ENCODE measurements at places on chromosomes 11 and 22. TPM values are rescaled to one million over a fixed set of nuclear protein-coding genes. Genes with fewer than 3 reads are reported as not detected.
A peak's percentile ranks its signal among the peaks of the same experiment; 100 is the strongest.

- DNase-seq = peak; percentile 82
Measured at GRCh38 chr22:31346733-31347250, 646 bp upstream of the PATZ1 start.

GRCh38 chr11:118804094-118804493 lies 13.1 kb upstream of the DDX6 start:
- DNase-seq = no peak

DNA sequence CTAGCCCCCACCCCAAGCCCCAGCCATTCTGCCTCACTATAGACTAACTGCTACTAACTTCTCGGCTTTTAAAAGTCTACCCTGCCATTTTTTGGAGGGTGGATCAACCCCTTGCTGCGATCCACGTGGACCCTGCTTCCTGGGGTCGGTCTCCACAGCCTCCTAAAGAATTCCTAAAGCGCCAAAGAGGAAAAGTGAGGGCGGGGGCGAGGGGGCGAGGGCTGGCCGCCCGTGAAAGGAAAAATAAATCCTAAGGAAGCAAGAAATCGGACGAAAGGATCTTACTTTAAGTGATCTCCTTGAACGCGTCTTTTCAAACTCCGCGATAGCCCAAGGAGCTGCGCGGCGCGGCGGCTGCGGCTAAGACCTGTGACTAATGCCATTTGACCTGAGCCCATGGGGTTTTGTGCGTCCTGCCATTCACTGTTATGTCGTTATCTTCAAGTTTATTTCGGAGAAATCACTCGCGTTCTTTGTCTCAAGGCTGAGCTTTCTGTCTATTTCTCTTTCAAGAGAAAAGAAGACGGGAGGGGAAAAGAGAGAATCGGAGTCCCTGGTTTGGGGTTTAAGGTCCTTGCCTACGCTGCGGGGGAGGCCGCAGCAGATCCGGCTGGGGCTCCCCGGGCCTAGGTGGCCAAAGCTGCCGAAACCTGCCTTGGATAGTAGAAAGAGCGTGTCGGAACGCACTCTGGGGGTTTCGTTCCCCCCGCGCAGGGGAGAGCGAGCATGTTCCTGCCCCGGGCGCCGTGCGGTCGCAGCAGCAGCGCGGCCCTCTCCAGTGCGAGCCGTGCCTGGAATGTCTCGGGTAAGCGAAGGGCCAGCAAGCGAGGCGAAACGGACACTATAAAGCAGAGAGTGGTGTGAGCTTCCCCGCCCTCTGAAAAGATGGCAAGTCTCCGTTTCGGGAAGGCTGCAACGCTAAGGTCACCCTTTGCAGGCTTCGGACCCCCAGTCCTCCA lies 2.8 kb upstream of the DBX1 start:
- DNase-seq = no peak

DNA sequence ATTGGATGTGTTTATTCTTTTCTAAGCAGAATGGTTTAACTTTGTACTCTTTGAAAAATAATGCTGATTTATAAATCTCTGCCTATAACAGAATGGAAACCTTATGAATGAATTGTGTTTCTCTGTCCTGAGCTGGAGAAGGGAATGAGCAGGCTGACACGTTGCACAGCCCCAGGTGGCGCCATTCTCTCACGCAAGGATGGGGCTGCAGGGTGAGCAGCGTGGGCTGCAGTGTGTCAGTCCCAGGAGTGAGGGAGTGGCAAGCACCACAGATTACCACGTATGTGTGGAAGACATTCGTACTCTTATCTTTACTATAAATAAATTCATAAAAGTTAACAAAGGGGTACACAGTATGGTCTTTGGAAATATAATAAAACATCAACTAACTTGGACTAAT lies 33.4 kb downstream of the FDX1 start:
- DNase-seq = peak; percentile 72

GRCh38 chr11:44016131-44016530 lies 31.6 kb upstream of the ACCSL start:
- DNase-seq = no peak

- peak; percentile 70 for DNase-seq
Measured at GRCh38 chr11:66317723-66318599, 1.1 kb upstream of the CD248 start.

DNA sequence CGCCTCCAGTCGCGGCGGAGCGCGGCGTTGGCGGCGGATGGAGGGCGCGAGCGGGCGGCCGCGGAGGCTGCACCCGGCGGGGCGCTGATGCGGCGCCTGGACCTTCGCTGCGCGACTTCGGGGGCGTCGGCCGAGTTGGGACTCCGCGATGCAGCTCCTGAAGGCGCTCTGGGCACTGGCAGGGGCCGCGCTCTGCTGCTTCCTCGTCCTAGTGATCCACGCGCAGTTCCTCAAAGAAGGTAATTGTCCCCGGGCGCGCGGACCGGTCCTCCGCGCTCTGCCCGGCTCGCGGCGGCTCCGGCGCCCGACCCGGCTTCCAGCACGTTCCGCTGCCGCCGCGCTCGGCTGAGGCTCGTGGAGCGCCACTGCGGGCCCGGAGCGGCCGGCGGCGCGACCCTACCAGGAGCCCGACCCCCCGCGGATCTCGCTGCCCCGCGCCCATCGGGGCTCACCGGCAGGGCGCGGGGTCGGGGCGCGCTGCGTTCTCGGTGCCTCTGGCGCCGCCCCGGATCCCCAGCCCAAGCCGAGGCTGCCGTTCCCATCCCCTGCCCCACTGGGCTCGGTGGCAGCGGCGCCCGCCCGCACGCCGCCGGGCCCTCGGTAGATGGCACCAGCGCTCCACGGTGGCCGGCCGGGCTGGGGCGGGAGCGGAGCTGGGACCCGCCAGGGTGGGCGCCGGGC lies 1251.2 kb downstream of the BRD1 start:
- no peak for DNase-seq

Gene ZNHIT2
- 7.5 TPM for total RNA-seq

- no peak for DNase-seq
Measured at GRCh38 chr11:133921513-133921912, 35.3 kb downstream of the IGSF9B start.

Gene PDGFD
- 5.0 TPM for total RNA-seq

DNA sequence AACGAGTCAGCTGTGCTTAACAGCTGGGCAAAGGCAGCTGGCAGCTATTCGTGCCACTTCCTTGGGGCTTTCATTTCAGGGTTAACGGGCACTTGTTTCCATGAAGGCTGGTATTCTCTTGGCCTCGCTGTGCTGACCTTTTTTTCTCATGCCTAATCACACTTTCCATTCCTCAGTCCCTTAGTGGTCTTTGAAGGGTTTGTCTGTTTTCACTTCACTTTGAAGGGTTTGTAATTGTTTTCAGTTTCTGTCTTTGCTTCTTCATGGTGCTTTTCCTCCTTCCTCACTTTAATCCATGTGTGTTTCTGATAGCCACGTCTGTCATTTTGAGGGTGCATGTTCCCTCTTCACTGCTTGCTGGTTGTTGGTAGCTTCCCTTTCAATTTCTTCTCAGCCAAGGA lies 24.6 kb downstream of the PPIL2 start:
- no peak for DNase-seq

- no peak for DNase-seq
Measured at GRCh38 chr11:117273550-117274289, 17.4 kb upstream of the BACE1-AS start.

DNA sequence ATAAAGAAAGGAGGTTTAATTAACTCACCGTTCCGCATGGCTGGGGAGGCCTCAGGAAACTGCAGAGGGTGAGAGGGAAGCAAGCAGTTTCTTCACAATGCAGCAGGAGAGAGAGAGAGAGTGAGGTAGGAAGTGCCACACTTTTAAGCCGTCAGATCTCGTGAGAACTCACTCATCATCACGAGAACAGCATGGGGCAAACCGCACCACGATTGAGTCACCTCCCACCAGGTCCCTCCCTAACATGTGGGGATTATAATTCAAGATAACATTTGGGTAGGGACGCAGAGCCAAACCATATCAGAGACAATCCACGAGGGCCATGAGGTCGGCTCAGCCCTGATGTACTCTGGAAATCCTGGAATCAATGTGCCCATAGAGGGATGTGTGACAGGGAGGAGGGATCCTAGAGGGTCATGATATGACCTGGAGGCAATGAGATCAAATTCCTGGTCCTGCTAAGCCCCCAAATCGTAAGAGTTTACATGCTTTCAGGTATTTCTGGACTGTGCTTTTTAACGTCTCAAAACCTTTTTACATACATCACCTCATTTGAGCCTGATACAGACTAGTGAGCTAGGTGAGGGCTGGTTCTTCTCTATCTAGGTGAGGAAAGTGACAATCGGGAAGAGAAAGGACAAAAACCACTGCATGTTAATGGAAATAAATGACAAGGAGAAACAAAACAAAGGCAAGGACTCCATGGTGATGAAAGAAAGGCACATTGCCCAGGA lies 19.5 kb upstream of the RASSF10 start:
- DNase-seq = no peak

DNA sequence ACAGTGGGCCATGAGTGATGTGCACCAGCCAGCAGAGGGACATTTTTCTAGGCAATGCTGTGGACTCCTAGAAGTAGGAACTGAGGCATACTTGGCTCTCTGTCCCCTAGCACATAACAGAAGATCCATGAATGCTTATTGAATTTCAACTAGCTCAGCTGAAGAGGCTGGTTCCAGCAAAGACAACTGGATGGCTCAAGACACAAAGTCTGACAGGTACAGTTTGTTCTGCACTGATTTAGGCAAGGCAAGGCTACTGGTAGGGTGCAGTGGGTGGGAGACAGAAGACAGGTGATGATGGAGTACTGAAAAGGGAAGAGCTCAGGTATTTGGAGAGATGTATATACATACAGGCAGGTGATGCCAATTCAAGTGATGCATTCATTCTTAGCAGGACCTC lies 72.4 kb upstream of the USP47 start:
- no peak for DNase-seq

Gene CNIH2
- 1.6 TPM for total RNA-seq

DNA sequence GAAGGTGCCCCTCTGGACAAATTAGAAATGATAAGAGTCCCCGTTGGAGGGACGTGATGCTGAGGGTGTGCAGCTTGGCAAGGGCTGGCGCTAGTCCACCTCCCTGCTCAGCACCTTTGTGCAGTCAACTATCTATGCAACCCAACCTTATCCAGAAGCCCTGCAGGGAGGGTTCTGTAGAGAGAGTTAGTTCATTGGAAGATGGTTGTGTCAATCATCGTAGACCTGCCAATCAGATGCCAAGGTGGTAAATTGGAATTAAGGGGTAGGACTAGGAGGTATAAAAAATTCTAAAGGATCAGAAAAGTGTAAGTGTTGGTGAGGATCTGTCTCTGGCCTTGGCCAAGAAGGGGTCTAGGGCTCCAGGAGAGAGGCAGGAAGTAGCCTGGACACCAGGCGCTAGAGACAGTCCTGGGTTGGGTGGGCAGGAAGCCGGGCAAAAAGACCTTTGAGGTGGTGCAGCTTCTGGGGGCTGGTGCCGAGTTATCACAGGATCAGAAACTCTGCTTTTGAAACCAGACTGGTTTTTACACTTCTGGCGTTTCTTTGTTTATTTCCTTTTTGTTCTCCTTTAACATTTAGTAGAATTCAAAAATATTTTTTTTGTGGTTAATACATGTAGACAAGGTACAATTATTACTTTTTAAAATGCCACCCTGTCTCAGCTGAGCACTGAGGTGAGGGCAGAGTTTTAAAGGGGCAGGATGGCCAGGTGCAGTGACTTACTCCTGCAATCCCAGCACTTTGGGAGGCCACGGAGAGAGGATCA lies 1.6 kb downstream of the C1QTNF6 start:
- DNase-seq = peak; percentile 42
